ENCODE measurements at places on chromosomes 2 and 18. TPM values are rescaled to one million over a fixed set of nuclear protein-coding genes. Genes with fewer than 3 reads are reported as not detected.

Gene HRH4
- total RNA-seq, result not detected

Gene BBS5
- total RNA-seq, result 8.7 TPM

Gene C2orf78
- not detected for total RNA-seq

Gene CCDC141
- not detected for total RNA-seq

Gene KCNG3
- total RNA-seq, result 0.79 TPM

Gene WNT6
- total RNA-seq, result 1.6 TPM

Gene CHRNG
- not detected for total RNA-seq

Gene PTH2R
- total RNA-seq, result not detected

Gene DUSP19
- total RNA-seq, result 0.58 TPM

Gene TRIM43
- total RNA-seq, result not detected

Gene CBLN2
- total RNA-seq, result not detected

Gene NFE2L2
- 77.9 TPM for total RNA-seq

Gene PKDCC
- 8.5 TPM for total RNA-seq

Gene EVX2
- total RNA-seq, result not detected

Gene NCKAP5
- total RNA-seq, result 0.33 TPM

Gene MC5R
- total RNA-seq, result not detected

Gene FBXO15
- total RNA-seq, result 2.0 TPM

Gene ALK
- total RNA-seq, result not detected

Gene ME2
- 72.4 TPM for total RNA-seq

Gene SATB2
- 5.5 TPM for total RNA-seq

Gene HOXD1
- total RNA-seq, result 9.8 TPM

Gene KLHL30
- 2.4 TPM for total RNA-seq
